ENCODE measurements at places on chromosomes 16 and 17. TPM values are rescaled to one million over a fixed set of nuclear protein-coding genes. Genes with fewer than 3 reads are reported as not detected.

NPIPA3 gene
- total RNA-seq = 9.8 TPM

DNA sequence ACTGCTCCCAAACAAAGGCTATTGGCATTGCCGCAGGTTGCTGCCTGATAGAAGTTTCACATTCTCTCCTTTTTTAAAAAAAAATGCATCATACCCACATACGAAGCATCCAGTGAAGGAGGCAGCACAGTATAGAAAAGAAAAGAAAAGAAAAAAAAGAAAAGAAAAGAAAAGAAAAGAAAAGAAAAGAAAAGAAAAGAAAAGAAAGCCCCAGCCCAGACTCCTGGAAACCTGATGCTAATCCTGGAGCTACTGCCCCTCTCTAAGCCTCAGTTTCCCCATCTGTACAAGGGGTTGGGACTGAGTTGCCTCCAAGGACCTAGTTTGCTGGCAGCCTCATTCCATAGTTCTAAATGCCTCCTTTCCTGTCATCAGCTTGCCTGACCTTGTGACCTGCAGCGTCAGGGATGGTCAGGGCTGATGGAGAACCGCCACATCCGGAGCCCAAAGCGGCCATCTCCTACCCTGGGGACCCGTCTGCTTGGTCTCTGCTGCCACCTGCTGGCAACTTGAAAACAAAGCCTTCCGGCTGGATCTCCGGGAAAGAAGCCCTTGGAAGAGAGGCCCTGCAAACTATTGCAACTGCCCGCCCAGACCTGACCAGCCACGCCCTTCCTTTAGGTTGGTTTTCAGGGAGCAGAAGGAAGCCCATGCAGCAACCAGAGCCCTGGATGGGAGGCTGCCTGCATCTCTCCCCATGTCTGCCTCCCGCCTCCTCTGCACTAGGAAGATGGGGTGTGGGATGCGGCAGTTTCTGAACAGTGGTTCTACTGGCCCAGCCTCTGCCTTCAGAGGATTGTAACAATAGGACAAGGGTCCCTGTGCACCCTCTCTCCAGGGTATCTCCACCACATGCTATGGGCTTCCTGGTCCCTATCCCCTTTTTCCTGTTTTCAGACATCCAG, 13.0 kb downstream of the AIPL1 start:
- H3K27ac ChIP-seq = no peak overlapping the region
- H3K4me3 ChIP-seq = no peak overlapping the region
- no peaks in the 10 kb centered on the region for H3K27me3 ChIP-seq
- peak; percentile 18 for DNase-seq
- no peaks in the 10 kb centered on the region for H3K36me3 ChIP-seq
- H3K4me1 ChIP-seq = no peaks in the 10 kb centered on the region

GRCh38 chr16:68992521-68992920, 112.9 kb upstream of the HAS3 start:
- no peaks in the 10 kb centered on the region for H3K27me3 ChIP-seq
- H3K36me3 ChIP-seq = no peaks in the 10 kb centered on the region
- peak; percentile 77 for DNase-seq
- no peak overlapping the region for H3K4me3 ChIP-seq
- peak overlapping the region; percentile 79 for H3K27ac ChIP-seq

- DNase-seq = no peak
- H3K4me1 ChIP-seq = no peaks in the 10 kb centered on the region
- H3K4me3 ChIP-seq = no peak overlapping the region
- H3K36me3 ChIP-seq = no peaks in the 10 kb centered on the region
Observed at GRCh38 chr17:39380144-39380543, 21.3 kb downstream of the FBXL20 start.

GAS2L2 gene
- total RNA-seq = 0.07 TPM

ZNF594 gene
- 7.8 TPM for total RNA-seq

DNA sequence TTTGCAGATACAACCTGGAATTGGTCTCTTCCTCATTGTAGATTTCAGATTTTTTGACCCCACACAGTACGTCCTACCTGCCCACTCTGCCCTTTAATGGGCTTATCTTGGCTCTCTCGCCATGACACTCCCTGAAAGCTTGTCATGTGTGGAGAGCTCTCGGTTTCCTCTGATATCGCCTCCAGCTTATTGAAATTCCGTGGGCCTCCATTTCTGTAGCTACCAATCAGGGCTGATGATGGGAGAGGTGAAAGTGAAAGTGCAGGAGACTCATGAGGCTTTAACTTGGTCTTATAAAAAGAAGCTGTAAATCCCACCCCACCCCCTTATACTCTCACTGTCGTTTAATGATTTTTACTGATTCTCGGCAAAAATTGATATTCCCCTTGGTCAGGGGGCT, 17.7 kb downstream of the HOXB1 start:
- H3K36me3 ChIP-seq = no peaks in the 10 kb centered on the region
- no peak overlapping the region for H3K4me3 ChIP-seq
- H3K4me1 ChIP-seq = peaks cover 4% of the 10 kb centered on the region
- no peak overlapping the region for H3K27ac ChIP-seq

TLK2 gene
- total RNA-seq = 53.0 TPM

GRCh38 chr17:39739885-39740356, 2.2 kb downstream of the GRB7 start:
- H3K27ac ChIP-seq = no peak overlapping the region
- no peak for DNase-seq
- H3K27me3 ChIP-seq = peaks cover 9% of the 10 kb centered on the region
- H3K36me3 ChIP-seq = no peaks in the 10 kb centered on the region

GRCh38 chr16:12833926-12834325, 30.2 kb upstream of the CPPED1 start:
- peak overlapping the region; percentile 41 for H3K27ac ChIP-seq

C16orf74 gene
- total RNA-seq = 2.6 TPM

DNA sequence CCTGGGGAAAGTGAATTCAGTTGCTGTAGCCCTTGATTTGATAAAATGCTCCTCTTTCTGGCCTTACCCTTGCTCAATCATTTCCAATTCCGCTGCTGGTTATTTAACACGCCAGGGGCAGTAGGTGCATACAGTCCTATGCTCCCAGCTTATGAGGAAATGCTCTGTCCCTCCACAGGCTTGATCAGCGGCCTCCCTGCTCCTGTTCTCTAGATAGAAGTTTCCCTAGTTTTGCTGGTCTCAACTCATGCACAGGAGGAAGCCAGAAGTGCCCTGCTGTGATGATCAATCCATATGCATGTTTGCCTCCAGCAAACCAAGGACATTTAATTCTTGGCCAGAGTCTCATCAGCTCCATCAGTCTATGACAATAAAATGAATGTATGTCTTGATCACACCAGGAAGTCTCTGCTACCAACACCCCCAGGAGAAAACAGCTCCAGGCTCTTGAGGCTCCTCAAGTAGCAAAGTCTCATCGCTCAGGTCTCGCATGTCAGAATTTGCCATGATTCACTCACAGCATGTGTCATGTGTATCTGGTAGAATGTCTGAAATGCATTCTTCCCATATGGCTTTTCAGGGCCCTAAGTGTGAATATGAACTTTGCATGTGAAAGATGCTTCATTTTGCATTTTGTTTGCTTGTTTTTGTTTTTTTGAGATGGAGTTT, 208.9 kb downstream of the CDH13 start:
- no peaks in the 10 kb centered on the region for H3K27me3 ChIP-seq
- no peaks in the 10 kb centered on the region for H3K36me3 ChIP-seq
- H3K4me1 ChIP-seq = peaks cover 16% of the 10 kb centered on the region
- DNase-seq = no peak

- no peak overlapping the region for H3K27ac ChIP-seq
- no peaks in the 10 kb centered on the region for H3K36me3 ChIP-seq
- no peak for DNase-seq
- peaks cover 35% of the 10 kb centered on the region for H3K4me1 ChIP-seq
Observed at GRCh38 chr16:84507011-84507982, 2.8 kb upstream of the MEAK7 start.

GRCh38 chr17:81404558-81405165, 9.4 kb downstream of the BAHCC1 start:
- H3K4me3 ChIP-seq = no peak overlapping the region
- H3K27me3 ChIP-seq = no peaks in the 10 kb centered on the region
- peaks cover 39% of the 10 kb centered on the region for H3K4me1 ChIP-seq
- no peaks in the 10 kb centered on the region for H3K36me3 ChIP-seq
- no peak for DNase-seq

DNA sequence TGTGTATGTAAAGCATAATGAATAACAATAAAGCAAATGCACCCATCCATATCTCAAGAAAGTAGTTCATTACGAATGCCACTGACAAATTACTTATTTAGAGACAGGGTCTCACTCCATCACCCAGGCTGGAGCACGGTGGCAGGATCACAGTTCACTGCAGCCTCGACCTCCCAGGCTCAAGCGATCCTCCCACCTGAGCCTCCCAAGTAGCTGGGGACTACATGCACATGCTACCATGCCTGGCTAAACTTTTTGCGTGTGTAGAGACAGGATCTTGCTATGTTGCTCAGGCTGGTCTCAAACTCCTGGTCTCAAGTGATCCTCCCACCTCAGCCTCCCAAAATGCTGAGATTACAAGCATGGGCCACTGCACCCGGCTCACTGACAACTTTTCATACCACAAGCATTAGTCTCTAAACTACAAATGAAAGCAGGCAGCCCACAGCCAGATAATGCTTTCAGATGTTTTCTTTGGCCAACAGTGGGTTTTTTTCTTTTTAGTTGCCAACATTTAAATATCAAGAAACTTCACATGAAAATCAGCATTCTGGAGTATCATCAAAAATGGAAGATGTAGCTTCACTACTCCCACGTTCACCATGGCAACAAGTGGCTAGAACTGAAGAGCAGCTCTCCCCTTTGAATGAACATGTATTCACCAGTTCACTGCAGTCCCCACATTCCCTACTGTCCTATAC, 7.7 kb downstream of the ARHGAP17 start:
- DNase-seq = peak; percentile 92
- H3K4me3 ChIP-seq = no peak overlapping the region
- H3K27me3 ChIP-seq = no peaks in the 10 kb centered on the region
- peak overlapping the region; percentile 29 for H3K27ac ChIP-seq
- peaks cover 29% of the 10 kb centered on the region for H3K4me1 ChIP-seq
- no peaks in the 10 kb centered on the region for H3K36me3 ChIP-seq

- H3K27ac ChIP-seq = no peak overlapping the region
- H3K4me1 ChIP-seq = no peaks in the 10 kb centered on the region
- no peak for DNase-seq
Observed at GRCh38 chr17:2745317-2746037, 4.0 kb downstream of the CCDC92B start.

GRCh38 chr16:85935391-85935973, 36.5 kb downstream of the IRF8 start:
- H3K27me3 ChIP-seq = peaks cover 24% of the 10 kb centered on the region
- H3K27ac ChIP-seq = no peak overlapping the region
- H3K4me1 ChIP-seq = no peaks in the 10 kb centered on the region
- H3K36me3 ChIP-seq = no peaks in the 10 kb centered on the region
- H3K4me3 ChIP-seq = no peak overlapping the region

TEX14 gene
- 0.09 TPM for total RNA-seq

GRCh38 chr17:71118039-71118438, 948.7 kb downstream of the KCNJ2 start:
- DNase-seq = no peak
- H3K27me3 ChIP-seq = no peaks in the 10 kb centered on the region
- H3K4me3 ChIP-seq = no peak overlapping the region
- no peak overlapping the region for H3K27ac ChIP-seq
- no peaks in the 10 kb centered on the region for H3K36me3 ChIP-seq

TENT4B gene
- total RNA-seq = 16.1 TPM

DNA sequence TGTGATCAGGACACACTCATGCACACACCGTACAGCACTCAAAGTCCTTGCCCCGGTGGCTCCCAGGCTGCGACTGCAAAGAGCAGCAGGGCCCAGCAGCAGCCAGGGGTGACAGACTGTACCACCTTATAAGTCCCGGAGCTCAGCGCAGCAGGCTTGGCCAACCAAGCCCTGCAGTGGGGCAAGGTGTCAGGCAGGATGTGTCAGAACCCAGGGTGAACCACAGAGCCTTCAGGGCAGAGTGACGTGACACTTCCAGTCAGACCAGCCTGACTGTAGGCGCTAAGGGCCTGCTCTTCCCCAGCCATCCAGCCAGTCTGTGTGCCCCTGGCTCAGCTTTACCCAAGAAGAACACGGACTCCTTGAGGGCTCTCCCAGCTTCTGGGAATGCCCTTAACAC, 204.1 kb downstream of the COPRS start:
- H3K27ac ChIP-seq = no peak overlapping the region
- H3K27me3 ChIP-seq = peaks cover 7% of the 10 kb centered on the region
- H3K4me1 ChIP-seq = no peaks in the 10 kb centered on the region
- H3K36me3 ChIP-seq = no peaks in the 10 kb centered on the region
- H3K4me3 ChIP-seq = no peak overlapping the region

DNA sequence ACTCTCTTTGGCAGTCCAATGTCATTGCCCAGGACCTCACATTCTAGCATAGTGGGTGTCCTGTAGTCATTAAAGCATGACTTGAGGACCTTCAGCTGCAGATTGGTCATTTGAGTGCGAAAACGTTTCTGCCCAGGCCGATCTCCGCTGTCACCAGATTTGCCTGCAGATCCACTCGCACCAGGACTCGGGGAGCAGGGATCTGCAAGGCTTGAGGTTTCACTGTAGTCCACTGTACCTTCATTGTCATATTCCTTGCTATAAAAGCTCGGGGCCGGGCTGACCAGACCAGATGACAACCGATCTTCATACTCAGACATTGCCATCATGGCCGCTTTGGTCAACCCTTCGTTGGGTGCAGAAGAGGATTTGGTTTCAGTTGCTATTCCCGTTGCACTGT, 254.2 kb downstream of the ZFHX3 start:
- H3K36me3 ChIP-seq = peaks cover 25% of the 10 kb centered on the region
- H3K4me3 ChIP-seq = no peak overlapping the region
- H3K27ac ChIP-seq = no peak overlapping the region
- H3K4me1 ChIP-seq = no peaks in the 10 kb centered on the region
- H3K27me3 ChIP-seq = no peaks in the 10 kb centered on the region
- no peak for DNase-seq
